ENCODE measurements at places on chromosomes 1 and 21.

DNA sequence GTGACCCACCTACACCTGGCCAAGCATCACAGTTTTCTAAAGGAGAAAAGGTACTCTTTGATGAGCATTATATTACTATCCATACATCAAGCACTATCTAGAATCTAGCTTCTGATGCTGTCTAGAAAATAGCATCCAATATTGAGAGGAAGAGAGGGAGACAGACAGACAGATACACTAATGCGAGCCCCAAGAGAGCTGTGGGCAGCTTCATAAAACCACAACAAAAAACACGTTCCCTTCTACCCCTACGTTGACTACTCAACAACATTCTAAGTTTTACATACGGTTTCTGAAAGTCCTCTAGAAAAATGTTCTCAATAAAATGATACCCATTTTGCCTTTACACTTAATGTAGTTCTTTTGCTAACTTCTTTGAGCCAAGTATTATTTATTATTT, 221.8 kb downstream of the SLC45A1 start:
- no peak for DNase-seq

DNA sequence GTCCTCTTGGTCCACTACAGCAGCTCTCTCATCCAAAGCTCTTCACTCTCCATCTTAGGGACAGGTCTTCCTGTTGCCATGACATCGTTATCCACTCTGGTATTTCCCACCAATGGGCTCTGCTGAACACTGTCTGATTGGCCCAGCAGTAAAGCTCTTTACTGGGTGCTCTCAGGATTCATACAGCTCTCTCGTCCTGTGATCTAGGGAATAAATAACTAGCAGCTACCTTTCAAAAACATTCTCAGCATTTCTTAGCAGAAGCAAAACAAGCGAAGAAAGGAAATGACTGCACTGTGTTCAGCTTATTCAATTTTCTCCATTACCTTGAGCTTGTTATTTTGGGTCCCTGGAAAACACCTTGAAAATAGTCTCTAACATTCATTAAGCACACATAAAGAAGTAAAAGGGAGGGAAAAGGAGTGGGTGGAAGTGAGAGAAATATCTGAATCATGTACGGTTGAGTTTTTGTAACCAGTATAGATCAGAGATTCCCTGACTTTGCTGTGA, 163.4 kb upstream of the SGIP1 start:
- no peak for DNase-seq

- no peak for DNase-seq
These were observed 39.8 kb upstream of the RAB4A start for GRCh38 chr1:229230893-229231753.

DNA sequence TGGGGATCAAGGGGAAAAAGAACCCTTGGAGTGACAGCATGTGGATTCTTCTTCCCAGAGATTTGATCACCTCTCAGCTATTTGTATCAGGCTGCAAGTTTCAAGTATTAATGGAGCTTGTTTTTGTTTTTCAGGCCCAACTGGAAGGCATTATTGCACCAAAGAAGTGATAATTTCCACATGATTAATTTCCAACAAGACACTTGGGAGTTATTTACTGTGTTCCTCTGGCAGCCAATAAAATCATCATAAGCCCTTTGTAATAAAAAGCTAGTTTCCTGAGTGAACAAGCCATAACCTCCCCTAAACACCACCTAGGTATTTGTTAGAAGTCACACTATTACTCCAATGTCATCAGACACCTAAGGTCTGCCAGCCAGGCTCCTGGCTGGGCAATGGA, 8.2 kb downstream of the DNALI1 start:
- DNase-seq = no peak

DNA sequence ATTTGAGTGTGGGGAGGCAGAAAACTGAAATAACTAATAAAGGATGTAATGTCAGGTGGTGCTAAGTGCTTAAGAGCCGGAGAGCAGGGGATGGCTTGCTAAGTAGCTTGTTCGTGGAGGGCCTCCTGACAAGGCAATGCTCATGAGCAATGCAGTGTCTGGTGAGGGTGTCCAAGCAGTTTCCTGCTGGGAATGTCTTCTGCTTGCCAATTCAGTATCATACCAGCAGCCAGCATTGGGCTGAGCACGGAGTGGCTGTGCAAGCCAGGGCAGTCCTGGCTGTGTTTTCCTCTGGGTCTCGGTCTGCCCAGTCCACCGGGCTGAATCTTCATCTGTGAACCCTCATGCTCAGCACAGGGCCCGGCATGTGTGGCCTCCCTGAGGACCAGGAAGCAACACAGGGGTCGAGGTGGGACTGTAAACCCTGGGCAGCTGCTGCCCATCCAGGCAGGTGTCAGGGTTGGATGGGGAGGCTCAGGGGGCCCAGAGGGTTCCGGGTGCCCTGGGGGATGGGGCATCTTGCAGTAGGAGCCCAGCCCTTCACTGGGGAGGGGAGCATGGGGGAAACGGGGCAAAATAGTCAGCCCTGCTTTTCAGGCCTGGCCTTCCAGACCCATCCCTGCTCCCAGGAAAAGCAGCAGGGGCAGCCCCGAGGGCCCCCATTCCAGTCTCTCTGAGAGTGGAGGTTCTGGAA, 27.5 kb downstream of the EDN2 start:
- no peak for DNase-seq
